Fibroblast of pulmonary artery (primary cell): ENCODE measurements at places on chromosomes 12 and 14.

DNA sequence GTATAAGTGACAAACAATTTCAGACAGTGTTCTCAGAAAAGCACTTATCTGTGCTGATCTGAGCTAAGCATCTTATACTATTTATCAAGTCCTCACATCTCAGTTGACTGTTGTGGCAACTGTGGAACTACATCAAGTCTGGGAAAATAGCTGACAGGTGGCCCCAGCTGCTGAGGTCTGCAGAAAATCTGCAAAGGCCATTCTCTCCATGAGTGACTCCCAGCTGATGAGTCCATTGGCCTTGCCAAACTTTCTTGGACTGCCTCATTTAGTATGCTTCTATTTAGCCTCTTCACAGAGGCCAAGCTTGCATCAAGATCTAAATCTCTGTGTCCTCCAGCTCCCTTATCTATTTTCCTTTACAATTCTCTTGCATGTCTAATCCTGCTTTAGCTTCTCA is 174.5 kb upstream of the RBM19 start:
- DNase-seq: no peak

GRCh38 chr12:40287369-40287975 is 62.7 kb downstream of the LRRK2 start:
- no peak for DNase-seq

DNA sequence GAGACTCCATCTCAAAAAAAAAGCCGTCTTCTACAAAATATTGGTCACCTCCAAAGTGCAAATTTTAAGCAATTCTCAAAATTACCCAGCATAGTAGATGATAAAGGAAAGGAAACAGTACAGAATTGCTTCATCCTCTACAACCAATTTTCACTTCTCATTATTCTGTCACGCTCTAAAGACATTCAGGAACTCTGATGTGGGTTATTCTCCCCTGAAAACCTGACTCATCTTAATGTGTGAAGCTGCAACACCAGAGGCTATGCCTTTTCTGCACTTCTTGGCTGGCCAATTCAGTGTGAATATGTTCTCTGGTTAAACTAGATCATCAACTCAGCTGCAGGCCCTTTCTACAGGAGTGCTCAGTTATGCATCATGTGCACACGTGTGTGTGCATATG is 11.0 kb downstream of the PTGER2 start:
- no peak for DNase-seq

GRCh38 chr14:105343194-105343593 is 28.6 kb downstream of the PACS2 start:
- no peak for DNase-seq

DNA sequence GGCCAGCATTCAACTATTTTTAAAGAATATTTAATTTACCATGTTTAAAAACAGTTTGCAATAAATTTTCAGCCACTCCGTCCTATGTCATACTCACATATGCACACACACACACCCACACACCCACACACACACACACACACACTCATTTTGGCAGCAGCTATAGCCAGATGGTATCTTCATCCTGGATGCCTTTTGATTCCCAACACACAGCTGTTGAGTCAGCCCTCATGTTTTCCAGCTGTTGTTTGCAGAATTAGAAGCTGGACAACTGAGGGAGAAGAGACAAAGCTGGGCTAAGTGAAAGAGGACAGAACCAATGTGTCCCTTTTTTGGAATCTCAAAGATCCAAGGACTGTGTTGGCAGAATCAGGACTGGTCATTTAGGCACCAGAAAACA is 80.0 kb upstream of the EGLN3 start:
- peak; percentile 88 for DNase-seq
